ENCODE measurements at places on chromosomes 12 and 14.

- DNase-seq: no peak
These were observed 38.2 kb upstream of the SYCP3 start for GRCh38 chr12:101777485-101777884.

GRCh38 chr12:64618953-64619590 lies 8.8 kb downstream of the RASSF3 start:
- no peak for DNase-seq

DNA sequence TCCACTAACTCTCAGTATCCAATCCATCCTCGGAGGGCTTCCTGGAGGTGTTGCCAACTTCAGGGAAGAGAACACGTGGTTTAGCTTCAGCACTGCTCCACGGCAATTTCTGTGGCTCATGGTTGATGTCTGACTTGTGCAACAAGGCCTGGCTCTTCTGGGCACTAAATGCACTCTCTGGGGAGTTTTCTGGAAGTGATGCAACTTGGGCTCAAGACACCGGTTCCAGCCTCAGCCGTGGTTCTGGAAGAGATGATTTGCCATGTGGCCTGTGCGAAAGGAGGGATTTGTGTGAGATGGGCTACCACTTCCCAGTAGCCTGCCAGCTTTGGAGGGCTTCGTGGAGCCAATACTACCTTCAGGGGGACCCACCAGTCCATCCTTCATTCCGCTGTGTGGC lies 118.6 kb upstream of the RTL1 start:
- DNase-seq: no peak

DNA sequence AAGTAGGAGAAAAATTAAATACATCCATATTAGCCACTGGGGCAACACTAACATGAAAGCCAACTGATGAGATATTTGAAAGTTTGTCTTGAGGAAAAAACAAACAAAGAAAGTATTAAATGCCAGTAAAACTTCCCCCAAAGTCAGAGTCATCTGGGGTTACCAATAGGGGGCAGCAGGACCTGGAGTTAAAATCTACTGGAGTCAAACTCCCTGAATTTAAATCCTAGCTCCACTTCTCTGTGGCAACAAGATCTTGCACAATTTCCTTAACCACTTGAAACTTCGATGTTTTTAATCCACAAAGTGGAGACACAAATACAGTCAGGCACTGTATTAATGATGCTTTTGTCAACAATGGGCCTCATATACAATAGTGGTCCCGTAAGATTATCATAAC lies 14.4 kb downstream of the PLEKHG7 start:
- no peak for DNase-seq

- DNase-seq: no peak
These were observed 14.7 kb downstream of the SERPINA1 start for GRCh38 chr14:94373708-94374107.

DNA sequence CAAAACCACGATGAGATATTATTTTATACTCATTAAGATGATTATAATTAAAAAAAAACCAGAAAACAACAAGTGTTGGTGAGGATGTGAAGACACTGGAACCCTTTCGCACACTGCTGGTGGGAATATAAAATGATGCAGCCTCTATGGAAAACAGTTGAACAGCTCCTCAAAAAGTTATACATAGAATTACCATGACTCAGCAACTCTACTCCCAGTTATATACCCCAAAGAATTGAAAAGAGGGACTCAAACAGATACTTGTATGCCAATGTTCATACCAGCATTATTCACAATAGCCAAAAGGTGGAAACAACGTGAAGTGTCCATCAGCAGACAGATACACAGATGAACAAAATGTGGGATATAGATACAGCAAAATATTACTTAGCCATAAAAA lies 53.1 kb downstream of the TAOK3 start:
- no peak for DNase-seq

GRCh38 chr14:73862480-73862879 lies 10.8 kb downstream of the PTGR2 start:
- no peak for DNase-seq

- no peak for DNase-seq
These were observed 483.3 kb downstream of the VRK1 start for GRCh38 chr14:97280526-97280925.

GRCh38 chr14:101120641-101121507 lies 217.4 kb upstream of the RTL1 start:
- no peak for DNase-seq

DNA sequence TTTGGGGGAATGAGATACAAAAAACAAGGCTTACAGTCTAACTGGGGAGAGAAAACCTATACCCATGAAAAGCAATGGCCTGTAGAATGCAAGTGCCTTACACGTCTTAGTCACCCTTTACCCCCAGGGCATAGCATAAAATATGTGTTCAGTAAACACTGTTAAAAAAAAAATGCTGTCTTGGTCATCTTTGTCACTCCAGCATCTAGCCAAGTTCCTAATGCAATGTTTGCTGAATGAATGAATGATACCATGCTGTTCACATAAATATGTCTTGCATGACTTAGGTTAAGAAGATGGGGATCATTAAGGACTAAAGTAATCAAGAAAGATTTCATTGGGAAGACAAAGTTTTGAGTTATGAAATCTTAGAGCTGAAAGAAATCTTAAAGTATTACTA lies 38.5 kb downstream of the PPP2R5E start:
- no peak for DNase-seq

DNA sequence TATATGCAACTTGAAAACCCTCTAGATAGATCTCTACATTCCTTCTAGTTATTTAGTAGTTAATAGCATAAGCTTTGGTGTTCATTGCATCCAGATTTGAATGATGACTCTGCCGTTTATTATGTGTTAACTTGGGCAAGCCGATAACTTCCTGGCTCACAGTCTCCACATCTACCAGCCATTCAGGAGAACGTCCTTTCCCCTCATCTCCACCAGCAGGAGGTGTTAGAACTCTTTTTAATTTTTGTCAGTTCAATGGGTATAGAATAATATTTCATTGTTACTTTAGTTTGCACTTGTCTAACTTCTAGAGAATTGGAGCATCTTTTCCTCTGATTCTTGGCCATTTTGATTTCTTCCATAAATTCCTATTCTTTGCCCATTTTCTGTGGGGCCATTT lies 30.0 kb upstream of the WSCD2 start:
- DNase-seq: no peak

DNA sequence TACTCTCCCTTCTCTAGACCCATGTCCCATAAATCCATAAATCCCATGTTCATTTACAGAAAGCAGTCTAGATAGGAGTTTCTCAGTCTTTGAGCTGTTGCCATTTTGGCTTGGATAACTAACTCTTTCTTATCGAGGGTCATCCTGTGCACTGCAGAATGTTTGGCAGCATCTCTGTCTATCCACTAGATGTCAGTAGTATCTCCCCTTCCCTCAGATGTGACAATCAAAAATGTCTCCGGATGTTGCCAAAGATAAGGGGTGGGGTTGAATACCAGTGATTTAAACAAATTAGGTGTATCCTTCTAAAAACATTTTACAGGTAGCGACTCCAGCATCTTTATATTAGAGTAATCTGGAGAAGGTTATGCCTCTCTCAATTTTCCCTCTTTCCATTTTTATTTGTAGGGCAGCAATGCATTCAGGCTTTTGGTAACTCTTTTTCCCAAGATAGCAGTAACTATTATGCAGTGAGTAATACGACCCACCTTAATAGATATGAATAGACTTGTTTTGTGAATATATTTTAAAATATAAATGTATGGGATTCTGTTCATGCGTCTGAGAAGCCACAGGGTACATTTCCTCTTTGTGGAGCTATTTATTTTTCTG lies 100.7 kb downstream of the LRRK2 start:
- DNase-seq: no peak

- no peak for DNase-seq
These were observed 23.1 kb downstream of the FBRSL1 start for GRCh38 chr12:132513070-132513398.

DNA sequence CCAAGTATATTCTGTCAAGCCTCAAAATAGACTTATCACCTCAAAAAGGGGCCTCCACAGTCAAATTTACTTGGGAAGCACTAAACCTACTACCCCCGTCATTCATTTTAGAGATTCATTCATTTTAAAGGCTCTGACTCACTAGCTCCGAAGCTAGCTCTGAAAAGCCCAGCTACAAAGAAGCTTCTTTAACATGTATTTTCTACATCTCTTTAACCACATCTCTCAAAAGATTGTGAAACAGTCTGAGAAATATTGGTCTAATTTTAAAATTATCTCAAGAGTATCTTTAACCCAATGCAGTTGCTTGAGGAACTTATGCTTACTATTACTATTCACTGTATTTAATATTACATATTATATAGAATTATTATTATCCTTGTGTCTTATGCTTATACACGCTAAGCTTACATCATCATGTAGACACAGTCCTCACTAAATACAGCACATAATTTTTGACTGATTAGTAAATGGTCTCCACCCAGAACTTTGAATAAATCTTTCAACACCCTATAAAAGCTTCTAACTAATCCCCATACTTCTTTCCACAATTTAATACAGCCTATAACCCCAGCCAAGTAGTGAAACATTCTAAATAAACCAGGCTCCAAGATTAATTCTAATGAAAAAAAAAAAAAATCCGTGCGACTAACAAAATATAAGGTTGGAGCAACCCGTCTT lies 7.8 kb downstream of the NT5DC3 start:
- no peak for DNase-seq

- DNase-seq: no peak
These were observed 688.6 kb downstream of the NOVA1 start for GRCh38 chr14:25909045-25909747.

DNA sequence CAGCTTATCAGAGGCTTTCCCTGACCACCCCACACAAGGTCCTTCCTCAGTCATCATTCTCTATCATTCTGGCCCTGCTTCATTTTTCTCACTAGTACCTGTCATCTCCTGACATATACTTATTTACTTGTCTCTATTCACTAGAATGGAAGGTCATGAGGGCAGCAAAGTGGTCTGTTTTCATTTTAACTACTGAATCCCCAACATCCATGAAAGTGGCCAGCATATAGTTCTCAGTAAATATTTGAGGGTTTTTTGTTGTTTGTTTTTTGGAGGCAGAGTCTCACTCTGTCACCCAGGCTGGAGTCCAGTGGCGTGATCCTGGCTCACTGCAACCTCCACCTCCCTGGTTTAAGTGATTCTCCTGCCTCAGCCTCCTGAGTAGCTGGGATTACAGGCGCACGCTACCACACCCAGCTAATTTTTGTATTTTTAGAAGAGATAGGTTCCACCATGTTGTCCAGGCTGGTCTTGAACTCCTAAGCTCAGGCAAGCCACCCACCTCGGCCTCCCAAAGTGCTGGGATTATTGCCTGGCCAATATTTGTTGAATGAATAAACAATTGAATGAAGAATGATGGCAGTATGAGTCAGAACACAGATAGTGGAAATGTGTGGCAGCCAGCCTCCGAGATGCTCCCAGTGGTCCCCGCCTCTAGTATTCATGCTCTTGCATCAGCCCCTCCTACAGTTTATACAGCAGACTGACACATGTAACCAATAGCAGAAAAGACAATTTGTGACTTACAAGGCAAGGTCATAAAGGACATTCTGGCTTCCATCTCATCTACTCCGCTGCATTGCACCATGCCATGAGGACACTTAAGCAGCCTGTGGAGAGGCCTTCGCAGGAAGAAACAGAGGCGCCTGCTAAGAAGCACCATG lies 7.0 kb upstream of the ANO6 start:
- DNase-seq: no peak

DNA sequence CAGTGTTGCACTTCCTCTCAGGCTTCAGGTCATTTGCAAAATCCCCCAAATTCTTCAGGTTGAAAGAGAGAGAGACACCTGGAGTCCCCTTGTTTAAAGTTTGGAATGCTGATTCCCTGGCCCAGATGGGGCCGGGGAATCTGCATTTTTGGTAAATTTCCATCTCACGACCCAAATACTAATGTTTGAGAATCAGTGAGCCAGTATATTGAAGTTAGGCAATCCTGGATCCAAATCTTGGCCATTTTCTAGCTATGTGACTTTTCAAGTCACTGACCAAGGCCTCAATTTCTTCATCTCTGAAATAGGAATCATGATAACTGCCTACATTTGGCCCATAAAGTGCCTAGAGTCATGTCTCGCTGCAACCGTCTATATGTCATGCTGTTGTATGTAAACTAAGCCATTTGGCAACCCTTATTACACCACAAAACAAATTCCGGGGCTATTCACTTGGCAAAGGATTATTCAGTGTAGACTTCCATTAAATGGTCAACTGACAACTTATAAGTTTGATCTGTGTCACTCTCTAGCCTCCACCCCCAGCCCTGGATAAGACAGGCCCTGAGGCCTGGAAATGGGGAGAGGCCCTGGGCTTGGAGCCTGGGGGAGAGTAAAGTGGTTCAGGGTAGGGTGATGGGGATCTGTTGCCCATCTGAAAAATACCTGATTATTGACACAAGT lies 3.7 kb upstream of the ZFP36L1 start:
- no peak for DNase-seq

GRCh38 chr12:130989391-130989790 lies 35.7 kb downstream of the ADGRD1 start:
- no peak for DNase-seq

GRCh38 chr12:53253298-53253697 lies 14.8 kb upstream of the ESPL1 start:
- no peak for DNase-seq

DNA sequence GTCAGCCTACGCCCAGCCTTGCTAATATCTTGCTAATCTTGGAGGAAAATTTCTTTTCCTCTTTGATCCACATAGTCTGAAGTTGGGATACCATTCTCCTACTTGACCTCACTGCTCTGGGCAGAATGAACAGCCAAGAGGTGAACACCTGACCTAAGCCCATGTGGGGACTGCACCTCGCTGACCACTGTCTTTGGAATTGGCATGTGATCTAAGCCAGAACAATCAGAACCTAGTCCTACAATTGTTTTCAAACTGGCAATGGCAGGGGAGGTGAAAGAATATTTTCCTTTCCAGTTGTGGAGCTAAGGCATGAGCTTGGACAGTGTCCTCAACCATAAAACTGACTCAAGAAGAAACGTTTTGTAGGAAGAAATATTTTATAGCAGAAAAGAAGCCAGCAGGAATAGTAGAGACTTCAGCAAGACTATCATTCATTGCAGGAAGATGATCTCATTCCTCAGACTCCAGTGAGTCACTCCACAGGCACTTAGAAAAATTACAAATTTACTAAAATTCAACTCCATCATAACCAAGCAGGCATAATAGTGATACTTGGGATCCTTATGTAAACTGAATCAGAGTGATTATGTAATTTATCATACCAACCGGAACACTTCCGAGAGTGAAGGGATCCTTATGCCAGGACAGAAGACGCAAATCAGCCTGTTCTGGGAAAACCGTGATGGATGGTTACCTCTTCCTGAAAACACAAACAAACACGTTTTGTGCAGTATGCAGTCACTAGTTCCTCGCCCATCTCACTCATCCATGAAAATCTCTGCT lies 14.7 kb downstream of the PTPRO start:
- DNase-seq: no peak

- DNase-seq: no peak
These were observed 19.5 kb upstream of the GAS2L3 start for GRCh38 chr12:100553936-100554335.

DNA sequence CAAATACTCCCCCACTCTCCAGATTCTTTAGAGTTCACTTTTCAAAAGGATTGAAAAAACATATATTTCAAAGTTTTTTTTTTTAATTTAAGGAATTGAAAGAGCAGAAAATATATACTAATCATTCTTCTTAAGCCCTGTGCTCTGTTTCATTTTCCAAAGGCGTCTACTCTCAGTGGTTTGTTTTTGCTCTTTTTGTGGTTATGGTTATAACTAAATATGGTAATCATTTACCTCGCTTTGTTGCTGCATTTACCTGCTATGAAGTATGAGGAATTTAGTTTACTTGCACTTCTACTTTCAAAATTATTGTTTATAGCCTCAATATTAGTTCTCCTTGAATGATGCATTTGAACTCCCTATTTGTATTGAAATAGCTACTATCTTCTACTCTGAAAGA lies 55.9 kb upstream of the LRRK2 start:
- no peak for DNase-seq
